ENCODE measurements at places on chromosomes 5 and 9. TPM values are rescaled to one million over a fixed set of nuclear protein-coding genes. Genes with fewer than 3 reads are reported as not detected.
A peak's percentile ranks its signal among the peaks of the same experiment; 100 is the strongest.

- H3K27ac ChIP-seq: peak overlapping the region; percentile 69
- no peaks in the 10 kb centered on the region for H3K36me3 ChIP-seq
- H3K4me1 ChIP-seq: peaks cover 31% of the 10 kb centered on the region
- peak overlapping the region; percentile 38 for H3K4me3 ChIP-seq
- no peaks in the 10 kb centered on the region for H3K27me3 ChIP-seq
- DNase-seq: peak; percentile 35
Measured at GRCh38 chr9:121566481-121567465, 67.1 kb upstream of the GGTA1 start.

GRCh38 chr5:136080113-136080482 lies 51.3 kb downstream of the TGFBI start:
- DNase-seq: no peak
- H3K36me3 ChIP-seq: no peaks in the 10 kb centered on the region
- H3K27ac ChIP-seq: no peak overlapping the region
- no peaks in the 10 kb centered on the region for H3K27me3 ChIP-seq

Gene S1PR3
- total RNA-seq: 23.1 TPM

Gene LCN6
- not detected for total RNA-seq

Gene MEF2C
- total RNA-seq: 12.2 TPM

- no peaks in the 10 kb centered on the region for H3K4me1 ChIP-seq
- no peak overlapping the region for H3K4me3 ChIP-seq
- H3K27me3 ChIP-seq: no peaks in the 10 kb centered on the region
- H3K36me3 ChIP-seq: no peaks in the 10 kb centered on the region
- DNase-seq: no peak
- no peak overlapping the region for H3K27ac ChIP-seq
Measured at GRCh38 chr5:120298981-120299380, 165.1 kb upstream of the PRR16 start.

DNA sequence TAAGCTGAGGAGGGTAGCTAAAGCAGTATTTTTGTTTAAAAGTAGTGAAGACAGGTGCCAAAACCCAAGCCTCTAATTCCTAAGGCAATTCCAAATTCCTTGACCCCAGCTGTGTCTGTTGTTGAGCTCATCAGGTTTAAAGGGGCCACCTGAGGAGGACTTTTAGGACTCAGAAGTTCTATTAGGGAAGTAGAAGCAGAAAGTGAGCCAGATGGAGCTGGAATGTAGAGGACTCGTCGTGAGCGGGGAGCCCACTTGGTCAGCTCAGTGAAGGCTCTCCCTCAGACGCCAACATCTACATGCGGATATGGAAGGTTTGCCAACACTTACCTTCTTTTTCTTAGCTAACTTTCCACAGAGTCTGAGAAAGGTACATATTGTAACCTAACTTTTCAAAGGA lies 102.8 kb downstream of the PLPPR1 start:
- DNase-seq: no peak
- no peak overlapping the region for H3K4me3 ChIP-seq
- no peaks in the 10 kb centered on the region for H3K27me3 ChIP-seq
- H3K27ac ChIP-seq: no peak overlapping the region
- no peaks in the 10 kb centered on the region for H3K4me1 ChIP-seq

Gene C5
- total RNA-seq: 7.3 TPM

GRCh38 chr9:130450344-130451003 lies 5.7 kb downstream of the ASS1 start:
- H3K4me3 ChIP-seq: no peak overlapping the region
- H3K36me3 ChIP-seq: no peaks in the 10 kb centered on the region
- DNase-seq: no peak
- H3K4me1 ChIP-seq: peaks cover 12% of the 10 kb centered on the region
- no peaks in the 10 kb centered on the region for H3K27me3 ChIP-seq

Gene IL4
- not detected for total RNA-seq

Gene C8G
- total RNA-seq: 1.2 TPM

GRCh38 chr9:91426123-91426745 lies 2.6 kb upstream of the NFIL3 start:
- peak; percentile 21 for DNase-seq
- no peaks in the 10 kb centered on the region for H3K36me3 ChIP-seq
- no peak overlapping the region for H3K27ac ChIP-seq
- no peaks in the 10 kb centered on the region for H3K27me3 ChIP-seq

Gene TEX48
- total RNA-seq: not detected

DNA sequence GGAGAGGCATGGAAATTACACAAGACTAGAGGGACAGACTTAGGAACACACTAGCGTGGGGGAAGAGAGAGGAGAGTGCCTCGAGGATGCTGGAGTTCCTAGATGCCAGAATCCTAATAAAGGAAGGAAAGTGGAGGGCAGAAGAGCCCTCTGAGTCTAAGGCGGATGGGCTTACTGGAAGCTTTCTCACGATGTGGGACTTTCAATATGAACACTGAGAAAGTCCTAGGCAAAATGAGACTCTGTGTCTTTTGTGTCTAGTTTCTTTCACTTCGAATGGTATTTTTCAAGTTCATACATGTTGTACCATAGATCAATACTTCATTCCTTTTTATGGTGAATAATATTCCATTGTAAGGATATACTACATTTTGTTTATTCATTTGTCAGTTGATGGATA lies 239.4 kb downstream of the NSG2 start:
- no peak for DNase-seq
- H3K27me3 ChIP-seq: no peaks in the 10 kb centered on the region
- no peak overlapping the region for H3K27ac ChIP-seq
- no peaks in the 10 kb centered on the region for H3K4me1 ChIP-seq

DNA sequence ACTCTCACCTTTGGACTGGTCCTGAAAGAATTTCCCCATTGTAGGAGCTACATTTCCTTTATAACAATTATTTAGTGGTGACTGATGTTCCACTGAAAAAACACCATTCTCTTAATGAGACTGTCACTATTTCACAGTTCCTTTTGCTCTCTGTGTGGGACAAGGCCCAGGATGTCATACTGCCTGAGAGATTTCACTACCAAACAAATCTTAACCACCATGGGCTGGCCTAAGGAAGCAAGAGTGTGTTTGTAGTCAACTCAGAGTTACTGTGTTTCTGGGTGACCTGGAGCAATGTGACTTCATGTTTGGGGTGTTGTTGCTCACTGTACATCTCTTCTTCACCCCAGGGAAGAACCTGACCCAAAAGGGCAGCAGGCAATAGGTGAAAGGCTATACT lies 50.1 kb upstream of the ZNF608 start:
- no peak for DNase-seq
- no peaks in the 10 kb centered on the region for H3K36me3 ChIP-seq
- no peak overlapping the region for H3K27ac ChIP-seq
- no peaks in the 10 kb centered on the region for H3K4me1 ChIP-seq
- H3K4me3 ChIP-seq: no peak overlapping the region
- no peaks in the 10 kb centered on the region for H3K27me3 ChIP-seq

Gene TRIM41
- 17.0 TPM for total RNA-seq

Gene SH2D3C
- total RNA-seq: not detected

Gene ENTREP1
- under 0.01 TPM for total RNA-seq

DNA sequence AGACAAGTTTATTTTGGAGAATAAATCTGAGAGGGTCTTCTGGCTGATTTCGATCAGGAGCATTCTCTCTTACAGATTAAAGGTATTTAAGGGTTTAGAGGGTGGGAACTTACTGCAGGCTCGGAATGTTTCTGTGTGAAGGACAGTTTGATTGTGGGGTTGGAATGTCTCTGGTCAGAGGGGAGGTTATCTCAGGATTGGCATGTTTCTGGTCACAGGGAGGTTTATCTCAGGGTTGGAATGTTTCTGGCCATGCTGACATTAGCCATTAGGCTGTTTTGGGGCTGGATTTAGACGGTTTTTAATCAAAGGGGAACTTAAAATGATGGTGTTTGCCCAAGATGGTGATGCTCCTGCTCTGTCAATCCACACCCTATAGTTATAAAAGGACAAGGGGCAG lies 95.2 kb downstream of the SLCO4C1 start:
- no peak overlapping the region for H3K4me3 ChIP-seq
- H3K27ac ChIP-seq: no peak overlapping the region
- H3K27me3 ChIP-seq: no peaks in the 10 kb centered on the region
- H3K36me3 ChIP-seq: no peaks in the 10 kb centered on the region

- DNase-seq: peak; percentile 30
- H3K27me3 ChIP-seq: peaks cover 5% of the 10 kb centered on the region
- no peaks in the 10 kb centered on the region for H3K36me3 ChIP-seq
- H3K27ac ChIP-seq: no peak within 1 kb of the TSS
- no peaks in the 10 kb centered on the region for H3K4me1 ChIP-seq
Measured at GRCh38 chr9:127778280-127779135, at the start of gene SH2D3C. SH2D3C (minus strand) TSS chr9:127778666; CDS start chr9:127778627, 39 bp downstream.

Gene ZNF189
- total RNA-seq: 21.8 TPM

Gene TLR4
- total RNA-seq: 2.6 TPM

Gene C1QTNF3
- 1.2 TPM for total RNA-seq

DNA sequence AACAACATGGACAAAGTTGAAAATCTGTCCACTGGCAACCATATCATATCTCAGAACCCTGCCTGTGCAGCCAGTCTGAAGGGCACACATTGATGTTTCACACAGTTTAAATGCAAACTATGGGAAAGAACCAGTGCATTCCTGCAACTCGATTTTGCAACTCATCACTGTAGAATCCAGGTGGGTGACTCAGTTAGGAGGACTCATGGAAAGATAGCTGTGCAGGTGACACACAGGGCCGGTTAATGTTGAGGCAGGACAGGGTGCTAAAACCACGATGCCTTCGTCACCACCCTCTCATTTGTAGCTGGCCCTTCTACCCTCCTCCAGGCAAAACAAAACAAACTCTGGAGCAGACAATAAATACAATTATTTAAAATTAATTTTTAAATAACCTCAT lies 62.8 kb downstream of the TLE1 start:
- H3K27ac ChIP-seq: no peak overlapping the region
- H3K4me1 ChIP-seq: no peaks in the 10 kb centered on the region
- H3K27me3 ChIP-seq: no peaks in the 10 kb centered on the region
- H3K36me3 ChIP-seq: no peaks in the 10 kb centered on the region
- H3K4me3 ChIP-seq: no peak overlapping the region

DNA sequence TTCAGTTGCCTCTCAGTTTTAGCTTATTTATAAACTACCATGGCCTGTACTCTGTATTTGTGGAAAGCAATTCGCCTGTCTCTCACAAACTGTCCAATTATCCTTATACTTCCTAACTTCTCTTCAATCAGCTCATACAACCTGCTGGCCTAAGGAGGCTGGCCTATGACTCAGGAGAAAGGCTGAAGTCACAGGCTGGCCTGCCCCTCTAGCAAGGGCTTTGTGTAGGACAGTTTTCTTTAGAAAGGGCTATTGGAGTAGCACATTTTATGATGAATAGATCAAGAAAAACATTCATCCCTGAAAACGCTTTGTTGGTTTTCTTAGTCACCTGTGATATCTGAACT lies 988.7 kb upstream of the ARRDC3 start:
- H3K27me3 ChIP-seq: no peaks in the 10 kb centered on the region
- H3K4me3 ChIP-seq: no peak overlapping the region
- H3K4me1 ChIP-seq: no peaks in the 10 kb centered on the region

GRCh38 chr5:169649486-169649885 lies 12.4 kb downstream of the DOCK2 start:
- peaks cover 7% of the 10 kb centered on the region for H3K4me1 ChIP-seq
- no peak overlapping the region for H3K27ac ChIP-seq
- peak; percentile 52 for DNase-seq
- H3K36me3 ChIP-seq: no peaks in the 10 kb centered on the region
- H3K4me3 ChIP-seq: no peak overlapping the region
- no peaks in the 10 kb centered on the region for H3K27me3 ChIP-seq

DNA sequence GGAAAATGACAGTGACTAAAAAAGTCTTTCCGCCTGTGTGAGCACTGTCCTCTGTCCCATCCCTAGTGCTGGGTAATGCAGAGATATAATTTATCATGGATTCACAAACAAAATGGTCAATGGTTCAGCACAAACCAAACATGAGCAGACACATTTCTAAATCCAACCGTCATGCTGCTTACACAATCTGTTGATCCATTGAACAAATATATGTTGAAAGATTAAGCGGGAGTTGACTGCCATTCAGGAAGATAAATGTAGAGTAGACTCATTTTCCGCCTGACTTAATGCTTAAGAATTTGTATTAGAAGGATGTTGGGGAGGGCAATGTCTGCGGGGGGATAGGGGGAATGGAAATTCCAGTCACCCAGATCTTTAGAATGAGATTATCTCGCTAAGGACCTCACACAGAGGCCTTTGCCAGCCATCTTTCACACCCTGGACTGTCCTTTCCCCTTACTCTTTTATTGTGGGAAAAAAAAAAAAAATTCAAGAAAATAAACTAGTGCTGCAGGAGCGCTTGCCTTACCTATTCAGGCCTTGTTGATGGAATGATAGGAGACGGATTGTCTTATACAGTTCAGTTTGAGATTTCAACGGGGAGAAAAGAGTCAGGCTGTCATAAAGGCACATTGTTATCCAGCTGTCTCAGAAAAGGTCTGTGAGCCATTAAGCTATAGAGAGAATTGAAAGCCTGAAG lies 153.7 kb downstream of the TLE1 start:
- H3K4me1 ChIP-seq: no peaks in the 10 kb centered on the region
- no peak overlapping the region for H3K4me3 ChIP-seq
- H3K36me3 ChIP-seq: no peaks in the 10 kb centered on the region
- no peaks in the 10 kb centered on the region for H3K27me3 ChIP-seq

GRCh38 chr9:109817846-109818472 lies 38.0 kb downstream of the PALM2AKAP2 start:
- no peak overlapping the region for H3K4me3 ChIP-seq
- H3K4me1 ChIP-seq: peaks cover 22% of the 10 kb centered on the region
- H3K27me3 ChIP-seq: no peaks in the 10 kb centered on the region
- peak overlapping the region; percentile 68 for H3K27ac ChIP-seq
- DNase-seq: peak; percentile 98

- H3K27me3 ChIP-seq: peaks cover 11% of the 10 kb centered on the region
- no peak for DNase-seq
- H3K4me3 ChIP-seq: no peak overlapping the region
- H3K36me3 ChIP-seq: no peaks in the 10 kb centered on the region
Measured at GRCh38 chr5:131999441-132000240, 11.8 kb downstream of the ACSL6 start.

Gene NUTM2F
- total RNA-seq: not detected

GRCh38 chr9:125767349-125767748 lies 20.2 kb downstream of the PBX3 start:
- H3K27ac ChIP-seq: no peak overlapping the region
- H3K4me1 ChIP-seq: peaks cover 4% of the 10 kb centered on the region
- DNase-seq: no peak
- no peaks in the 10 kb centered on the region for H3K27me3 ChIP-seq
- no peaks in the 10 kb centered on the region for H3K36me3 ChIP-seq
- H3K4me3 ChIP-seq: no peak overlapping the region

GRCh38 chr5:4896328-4896727 lies 243.8 kb upstream of the ADAMTS16 start:
- H3K27me3 ChIP-seq: no peaks in the 10 kb centered on the region
- no peak overlapping the region for H3K4me3 ChIP-seq
- no peak overlapping the region for H3K27ac ChIP-seq
- no peaks in the 10 kb centered on the region for H3K4me1 ChIP-seq

DNA sequence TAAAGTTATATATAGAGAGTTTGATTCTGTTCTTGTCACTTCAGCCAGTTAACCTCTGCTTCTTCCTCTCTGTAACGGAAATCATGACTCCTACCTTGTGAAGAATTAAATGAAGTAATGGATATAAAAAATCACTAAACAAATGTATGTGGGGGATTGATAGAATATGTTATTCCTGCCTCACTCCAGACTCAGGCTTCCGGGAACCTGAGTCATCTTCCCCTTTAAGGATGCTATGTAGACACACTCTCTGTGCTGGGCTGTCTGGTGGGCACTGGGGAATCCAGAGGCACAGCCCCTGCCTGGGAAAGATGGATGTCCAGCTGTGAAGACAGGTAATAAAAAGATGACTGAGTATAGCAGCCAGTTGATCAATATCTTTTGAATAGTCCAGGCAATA lies 77.4 kb downstream of the ZNF618 start:
- peak; percentile 81 for DNase-seq
- H3K27me3 ChIP-seq: no peaks in the 10 kb centered on the region
- H3K36me3 ChIP-seq: no peaks in the 10 kb centered on the region
- peaks cover 38% of the 10 kb centered on the region for H3K4me1 ChIP-seq
- no peak overlapping the region for H3K27ac ChIP-seq
- no peak overlapping the region for H3K4me3 ChIP-seq

Gene RNF180
- 2.8 TPM for total RNA-seq

Measured in fibroblast of lung (primary cell).